ENCODE measurements at places on chromosomes 13 and 19.

DNA sequence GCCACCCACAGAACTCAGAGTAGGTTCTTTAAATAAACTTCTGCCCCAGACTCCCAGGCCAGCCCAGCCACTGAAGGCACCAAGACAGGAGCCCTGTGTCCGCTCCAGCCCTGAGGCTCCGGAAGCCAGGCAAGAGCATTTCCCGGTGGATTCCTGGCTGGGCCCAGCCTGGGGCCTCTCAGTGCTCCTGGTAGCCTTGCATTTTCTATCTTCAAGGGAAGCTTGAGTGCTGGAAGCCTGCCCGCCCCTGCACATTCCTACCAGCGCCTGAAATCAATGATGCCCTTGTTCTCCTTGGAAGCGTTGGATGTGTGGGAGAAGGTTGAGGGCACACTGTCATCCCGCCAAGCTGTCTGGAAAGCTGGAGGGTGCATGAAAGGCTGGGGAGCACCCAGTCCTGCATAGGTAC is 70.3 kb downstream of the ALOX5AP start:
- no peak for DNase-seq

DNA sequence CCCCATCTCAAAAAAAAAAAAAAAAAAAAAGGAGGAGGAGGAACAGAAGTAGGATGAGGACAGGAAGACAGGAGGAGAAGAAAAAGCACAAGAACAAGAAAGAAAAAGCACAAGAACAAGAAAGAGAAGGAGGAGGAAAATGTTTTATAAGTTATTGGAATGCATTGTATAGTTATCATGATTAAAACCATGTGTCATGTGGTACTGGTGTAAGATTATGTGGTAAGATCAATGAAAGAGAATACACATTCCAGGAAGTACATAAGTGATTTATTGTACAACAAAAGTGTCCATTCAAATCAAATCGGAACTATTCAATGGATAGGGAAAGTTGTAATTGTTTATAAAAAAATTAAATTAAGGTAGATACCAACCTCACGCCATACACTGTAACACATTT is 167.7 kb downstream of the MZT1 start:
- DNase-seq, result no peak

DNA sequence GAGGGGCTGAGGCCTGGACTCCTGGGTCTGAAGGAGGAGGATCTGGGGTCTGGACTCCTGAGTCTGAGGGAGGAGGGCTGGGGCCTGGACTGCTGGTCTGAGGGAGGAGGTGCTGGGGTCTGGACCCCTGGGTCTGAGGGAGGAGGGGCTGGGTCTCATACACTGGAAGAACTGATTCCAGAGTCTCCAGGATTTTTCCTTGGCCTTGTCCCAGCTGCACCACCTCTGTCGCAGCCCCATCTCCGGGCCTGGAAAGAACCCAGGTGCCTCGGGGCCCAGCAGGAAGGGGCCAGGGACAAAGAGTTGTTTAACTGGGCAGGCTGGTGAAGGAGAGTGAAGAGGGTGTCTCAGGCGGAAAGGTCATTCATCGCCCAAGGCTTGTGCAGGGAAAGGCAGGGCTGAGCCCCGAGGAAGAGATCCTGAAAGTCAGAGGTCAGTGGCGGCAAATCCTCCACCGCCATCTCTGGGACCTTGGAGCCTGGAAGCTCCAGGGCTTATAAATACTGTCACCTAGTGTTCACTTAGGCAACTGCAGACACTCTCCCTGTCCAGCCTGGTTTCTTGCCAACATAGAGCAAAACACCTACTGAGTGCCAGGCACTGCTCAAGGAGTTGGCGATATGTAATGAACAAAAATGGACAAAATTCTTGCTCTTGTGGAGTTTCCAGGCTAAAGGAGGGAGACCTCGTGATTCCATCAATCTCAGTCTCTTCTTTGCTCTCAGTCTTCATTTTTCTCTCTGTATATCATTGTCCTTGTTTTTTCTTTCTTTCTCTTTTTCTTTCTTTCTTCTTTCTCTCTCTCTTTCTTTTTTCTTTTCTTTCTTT is 4.4 kb upstream of the KCNN4 start:
- DNase-seq, result peak; percentile 58

DNA sequence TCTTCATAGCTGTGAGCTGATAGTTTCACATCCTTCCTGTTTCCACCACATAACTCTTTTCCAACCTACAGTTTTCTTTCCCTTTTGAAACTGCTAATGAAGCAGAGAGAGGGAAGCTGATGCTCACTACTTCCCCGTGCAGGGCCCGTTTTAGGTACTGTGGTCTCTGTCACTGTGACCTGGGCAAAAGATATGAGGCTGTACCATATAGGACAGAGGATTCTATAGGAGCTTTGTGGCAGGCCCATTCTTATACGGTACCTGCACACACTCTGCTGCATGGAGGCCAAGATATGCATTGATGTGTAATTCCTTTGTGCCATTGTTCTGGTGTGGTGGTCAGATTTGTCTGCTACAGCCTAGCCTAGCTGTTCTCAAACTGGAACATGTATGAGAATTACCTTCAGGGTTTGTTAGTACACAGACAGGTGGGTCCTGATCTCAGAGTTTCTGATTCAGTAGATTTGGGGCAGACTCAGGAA is 577.3 kb downstream of the LMO7 start:
- DNase-seq, result no peak

DNA sequence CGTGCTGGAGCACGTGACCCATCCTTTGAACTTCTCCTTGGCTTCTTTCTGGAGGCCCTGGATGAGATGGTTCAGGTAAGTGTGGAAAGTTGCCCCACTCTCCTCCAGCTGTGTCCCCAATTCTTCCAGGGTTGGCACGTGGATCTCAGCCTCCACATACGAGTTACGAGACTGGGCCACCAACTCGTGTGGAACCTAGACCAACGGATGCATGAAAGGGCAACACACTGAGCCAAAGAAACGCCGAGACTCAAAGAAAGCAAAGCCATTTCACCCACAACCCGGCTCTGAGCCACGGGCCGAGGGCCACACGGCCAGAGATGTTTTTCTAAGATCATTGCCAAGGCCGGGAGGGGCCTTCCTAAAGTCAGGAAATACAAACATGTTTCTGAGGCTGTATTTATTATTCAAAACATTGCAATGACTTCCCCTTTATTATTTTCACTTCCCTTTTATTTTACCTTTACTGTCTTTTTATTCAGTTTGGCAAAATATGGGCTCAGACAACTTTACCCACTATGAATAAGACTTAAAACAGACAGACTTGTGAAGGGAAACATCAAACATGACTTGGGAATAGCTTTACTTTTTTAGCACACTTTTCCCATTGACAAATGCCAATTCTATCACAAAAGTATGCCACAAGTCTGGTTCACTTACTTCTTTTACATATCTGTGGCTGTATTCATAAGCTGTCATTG is 94.6 kb downstream of the KL start:
- DNase-seq, result no peak

DNA sequence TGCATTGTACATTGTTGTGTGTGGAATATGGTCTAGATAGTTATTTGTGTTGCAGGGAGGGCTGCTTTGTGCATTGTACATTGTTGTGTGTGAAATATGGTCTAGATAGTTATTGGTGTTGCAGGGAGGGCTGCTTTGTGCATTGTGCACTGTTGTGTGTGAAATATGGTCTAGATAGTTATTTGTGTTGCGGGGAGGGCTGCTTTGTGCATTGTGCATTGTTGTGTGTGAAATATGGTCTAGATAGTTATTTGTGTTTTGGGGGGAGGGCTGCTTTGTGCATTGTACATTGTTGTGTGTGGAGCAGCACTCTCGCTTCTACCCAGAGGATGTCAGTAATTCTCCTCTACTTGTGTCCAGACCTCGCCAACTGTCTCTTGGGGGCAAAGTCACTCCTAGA is 36.3 kb upstream of the ZNF835 start:
- no peak for DNase-seq

DNA sequence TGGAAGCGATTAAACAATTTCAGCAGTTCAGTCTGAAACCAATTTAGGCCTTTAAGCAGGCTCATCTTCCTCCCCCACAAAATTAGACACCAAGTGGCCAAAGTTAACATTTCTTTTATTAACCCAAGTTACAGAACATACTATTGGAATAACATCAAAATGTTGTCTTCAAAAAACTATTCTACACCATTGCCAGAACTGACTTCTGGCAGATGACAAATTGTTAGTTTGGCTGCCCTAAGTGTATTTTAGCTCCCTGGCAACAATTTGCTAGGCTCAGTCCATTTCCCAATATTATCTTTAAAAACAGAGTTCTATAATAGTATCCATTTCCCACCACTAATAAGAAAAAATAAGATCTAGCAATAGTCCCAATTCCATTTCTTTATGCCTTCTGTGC is 107.8 kb downstream of the SGCG start:
- DNase-seq, result no peak

DNA sequence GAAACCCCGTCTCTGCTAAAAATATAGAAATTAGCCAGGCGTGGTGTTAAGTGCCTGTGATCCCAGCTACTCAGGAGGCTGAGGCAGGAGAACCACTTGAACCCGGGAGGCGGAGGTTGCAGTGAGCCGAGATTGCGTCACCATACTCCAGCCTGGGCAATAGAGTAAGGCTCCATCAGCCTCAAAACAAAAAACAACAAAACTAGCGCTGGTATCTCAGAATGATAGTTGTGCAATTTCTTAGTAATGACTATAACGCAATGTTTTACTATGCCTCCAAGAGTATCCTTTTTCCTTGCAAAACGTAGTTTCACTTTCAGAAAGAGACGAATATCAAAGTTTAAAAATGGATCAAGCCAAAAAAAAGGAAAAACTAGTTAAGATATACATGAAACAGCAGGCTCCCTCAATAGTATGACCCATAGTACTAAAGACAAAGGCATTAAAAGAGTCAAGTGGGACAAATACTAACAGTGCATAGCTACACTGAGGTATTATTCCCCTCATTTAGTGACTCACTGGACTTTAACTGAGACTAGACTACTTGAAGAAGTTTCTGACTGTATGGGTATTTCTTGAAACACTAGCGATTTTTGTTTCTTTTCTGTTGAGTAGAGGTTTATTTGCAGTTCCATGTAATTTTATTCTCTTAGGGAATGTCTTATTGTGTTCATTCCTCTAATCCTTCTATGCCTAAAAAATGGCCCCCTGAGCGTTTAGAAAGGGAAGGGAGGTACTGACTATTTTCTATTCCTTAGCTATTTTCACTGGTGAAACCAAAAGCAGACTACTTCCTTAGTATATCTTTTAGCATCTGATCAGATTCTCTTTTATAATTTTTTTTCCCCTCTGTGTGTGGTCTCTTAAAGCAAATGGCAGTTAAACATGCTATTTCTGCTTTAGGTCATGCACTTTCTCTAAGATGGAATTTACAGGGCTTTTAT is 10.4 kb upstream of the ITM2B start:
- DNase-seq, result no peak

- no peak for DNase-seq
These were observed 41.8 kb upstream of the UBAC2 start for GRCh38 chr13:99158846-99159245.

GRCh38 chr13:67742478-67742877 is 512.3 kb upstream of the PCDH9 start:
- DNase-seq, result no peak

GRCh38 chr13:52737965-52738364 is 1.7 kb downstream of the CNMD start:
- DNase-seq, result no peak

DNA sequence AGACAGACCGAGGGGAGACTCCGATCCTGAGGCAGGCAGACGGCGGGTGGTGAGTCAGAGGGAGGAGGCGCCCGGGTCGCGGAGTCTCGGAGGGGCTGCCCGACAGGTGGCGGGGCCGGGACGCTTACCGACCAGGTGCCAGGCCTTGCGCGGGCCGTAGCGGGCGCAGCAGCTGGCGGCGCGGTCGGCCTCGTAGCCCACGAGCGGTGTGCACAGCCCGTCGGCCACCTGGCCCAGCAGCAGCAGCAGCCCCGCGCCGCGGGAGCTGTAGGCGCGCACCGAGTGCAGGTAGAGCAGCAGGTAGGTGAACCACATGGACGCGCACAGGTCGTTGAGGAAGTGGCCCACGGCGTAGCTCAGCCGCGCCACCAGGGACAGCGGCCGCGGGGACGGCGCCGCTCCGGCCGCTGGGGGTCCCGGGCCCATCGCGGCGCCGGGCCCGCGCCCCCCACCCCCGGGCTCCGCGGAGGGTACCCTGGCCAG is 367 bp downstream of the MFSD12 start:
- peak; percentile 66 for DNase-seq

GRCh38 chr19:54731191-54731590 is 6.9 kb downstream of the KIR3DL3 start:
- no peak for DNase-seq

GRCh38 chr13:98393873-98394272 is 183.0 kb downstream of the STK24 start:
- no peak for DNase-seq

DNA sequence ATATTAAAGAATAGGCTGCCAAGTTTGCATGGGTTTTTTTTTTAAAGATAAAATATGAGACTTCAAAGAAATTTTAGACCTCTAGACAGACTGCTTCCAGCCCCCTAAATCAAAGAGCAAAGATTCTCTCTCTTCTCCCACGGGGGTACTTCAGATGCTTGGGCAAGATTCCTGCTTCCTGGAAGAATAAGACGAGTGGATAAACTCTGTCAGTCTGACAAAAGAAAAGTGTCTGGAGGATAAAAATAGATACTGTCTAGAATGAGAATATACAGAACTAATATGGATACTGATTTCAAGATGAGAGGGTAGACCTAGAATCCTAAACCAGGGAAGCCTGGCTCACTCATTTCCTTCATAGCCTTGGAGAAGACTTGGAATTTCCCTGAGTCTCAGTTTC is 435.1 kb downstream of the FOXO1 start:
- DNase-seq, result no peak

GRCh38 chr19:43486412-43486811 is 18.1 kb downstream of the PHLDB3 start:
- no peak for DNase-seq

GRCh38 chr19:33665776-33666595 is 44.2 kb downstream of the CHST8 start:
- no peak for DNase-seq

GRCh38 chr13:74017301-74018061 is 116.7 kb downstream of the KLF12 start:
- DNase-seq, result no peak

DNA sequence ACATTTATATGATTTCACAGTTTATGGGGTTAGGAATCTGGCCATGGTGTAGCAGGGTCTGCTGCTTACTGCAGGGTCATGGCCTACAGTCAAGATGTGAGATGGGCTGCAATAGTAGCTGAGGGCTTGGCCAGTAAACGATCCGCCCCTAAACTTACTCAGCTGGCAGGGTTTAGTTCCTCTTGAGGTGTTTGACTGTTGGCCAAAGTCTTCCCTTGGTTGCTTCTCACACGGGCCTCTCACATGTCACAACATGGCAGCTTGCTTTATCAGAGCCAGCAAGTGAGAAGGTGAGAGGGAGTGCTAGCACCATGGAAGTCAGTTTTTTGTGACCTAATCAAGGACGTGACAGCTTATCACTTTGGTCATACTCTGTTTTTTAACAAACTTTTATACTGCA is 77.1 kb downstream of the DNAJC3 start:
- DNase-seq, result no peak
